Lung (tissue), 17 donors: ENCODE measurements at places on chromosomes 1 and 21. TPM values are rescaled to one million over a fixed set of nuclear protein-coding genes. Genes with fewer than 3 reads are reported as not detected.

DNA sequence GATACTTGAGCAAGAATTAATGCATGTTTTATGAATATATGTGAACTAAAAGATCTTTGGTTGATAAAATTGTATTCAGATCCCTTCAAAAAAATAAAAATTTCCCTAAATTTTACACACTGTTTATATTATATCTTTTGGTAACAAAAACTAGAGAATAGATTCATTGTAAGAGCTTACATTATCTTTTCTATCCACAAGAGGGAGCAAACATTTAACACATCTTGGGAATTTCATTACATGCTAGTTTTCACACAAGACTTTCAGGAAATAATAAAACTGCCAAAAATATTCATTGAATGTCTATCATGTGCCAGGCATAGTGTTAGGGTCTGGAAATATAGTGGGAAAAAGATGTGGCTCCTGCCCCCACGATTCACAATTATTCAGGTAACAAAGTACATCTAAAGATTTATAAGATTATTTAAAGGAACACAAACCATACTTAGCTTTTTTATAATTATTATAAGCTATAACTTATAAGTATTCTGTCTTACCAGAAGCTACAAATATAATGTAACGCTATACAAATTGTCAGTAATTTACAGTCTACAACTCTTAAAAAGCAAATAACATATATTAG lies 30.6 kb downstream of the FAF1 start:
- DNase-seq: peak; percentile 42

TENT5C gene
- total RNA-seq: 30.1 TPM

DNA sequence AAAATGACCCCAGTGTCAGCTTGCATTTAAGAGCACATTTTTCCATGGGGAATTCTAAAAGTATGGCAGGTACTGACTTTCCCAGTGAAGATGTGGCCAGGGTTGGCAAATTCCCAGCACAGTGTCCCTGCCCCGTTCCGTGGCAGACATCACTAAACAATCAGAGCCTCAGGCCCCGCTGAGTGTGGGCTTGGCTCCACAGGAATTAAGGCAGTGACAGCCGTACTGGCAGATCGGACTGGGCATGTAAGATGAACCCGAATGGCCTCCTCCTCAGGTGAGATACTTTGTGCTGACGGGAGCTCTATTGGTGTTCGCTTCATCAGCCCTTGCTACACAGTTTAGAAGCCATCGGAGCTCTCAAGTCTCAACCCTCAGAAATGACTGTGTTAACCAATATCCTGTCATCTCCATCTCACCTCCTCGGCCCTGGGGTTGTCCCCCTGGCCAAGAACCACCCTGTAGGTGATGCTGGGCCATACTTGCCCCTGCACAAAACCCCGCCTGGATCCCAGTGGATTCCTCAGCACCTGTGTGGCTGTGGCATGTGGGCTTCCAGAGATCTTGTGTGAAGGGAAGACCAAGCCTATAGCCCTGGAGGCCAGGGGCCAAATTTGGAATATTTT lies 29.0 kb upstream of the ABCG1 start:
- no peak for DNase-seq

OR2T5 gene
- not detected for total RNA-seq

RYR2 gene
- total RNA-seq: 11.6 TPM
